LoVo (cell line): ENCODE measurements at places on chromosomes 5 and 9.

DNA sequence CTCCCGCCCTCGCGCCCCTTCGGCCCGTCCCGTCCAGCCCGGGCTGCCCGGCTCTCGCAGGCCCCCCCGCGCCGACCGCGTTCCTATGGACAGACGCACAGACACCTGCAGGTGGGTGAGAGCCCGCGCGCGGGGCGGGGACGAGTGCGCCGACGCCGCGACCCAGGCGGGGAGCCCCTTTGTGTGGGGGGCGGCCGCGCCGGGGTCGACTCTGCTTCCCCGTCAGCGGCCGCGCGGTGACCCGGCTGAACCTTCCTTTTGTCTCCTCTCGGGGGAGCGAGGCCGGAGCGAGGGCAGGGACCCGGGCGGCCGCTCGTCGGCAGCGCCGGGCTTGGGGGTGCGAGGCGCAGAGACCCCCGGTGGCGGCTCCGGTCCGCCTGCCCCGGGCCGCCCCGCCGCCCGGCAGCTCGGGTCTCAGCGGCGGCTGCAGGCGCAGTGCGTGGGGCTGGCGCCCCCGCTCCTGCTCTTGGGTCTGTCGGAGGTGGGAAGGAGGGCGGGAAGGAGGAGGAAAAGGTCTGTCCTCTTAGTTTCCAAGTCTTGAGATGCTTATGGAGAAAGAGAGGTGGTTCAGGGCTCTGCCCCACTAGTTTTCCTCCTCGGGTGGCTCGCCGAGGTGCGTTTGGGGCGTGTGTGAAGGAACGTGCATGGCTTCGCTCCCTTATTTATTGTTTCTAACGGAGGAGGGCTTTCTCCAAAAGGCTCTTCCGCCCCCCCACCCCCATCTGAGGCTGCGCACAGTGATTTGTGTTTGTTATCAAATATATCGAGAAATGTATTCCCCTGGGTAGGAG is 576 bp downstream of the KIAA1958 start:
- peak; percentile 55 for DNase-seq

GRCh38 chr5:113902917-113903660 is 389.6 kb downstream of the YTHDC2 start:
- DNase-seq, result no peak

DNA sequence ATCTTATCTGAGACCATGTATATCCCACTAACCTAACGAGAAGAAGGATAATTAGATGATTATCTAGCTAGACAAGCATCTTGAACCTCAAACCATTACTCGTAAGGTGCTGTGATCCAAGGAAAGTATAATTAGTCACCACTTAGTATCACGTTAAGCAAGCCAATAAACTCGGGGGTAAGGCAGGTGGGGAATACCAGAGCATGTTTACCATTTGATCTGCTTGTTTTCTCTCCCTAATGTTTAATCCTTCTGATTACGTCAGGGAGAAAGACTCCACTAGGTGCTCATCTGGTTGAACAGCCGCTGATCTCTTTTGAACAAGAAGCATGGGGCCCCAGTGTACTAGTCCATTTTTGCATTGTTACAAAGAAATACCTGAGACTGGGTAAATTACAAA is 69.9 kb upstream of the SLC1A1 start:
- DNase-seq, result no peak

GRCh38 chr5:161414896-161415295 is 131.6 kb downstream of the GABRB2 start:
- no peak for DNase-seq

DNA sequence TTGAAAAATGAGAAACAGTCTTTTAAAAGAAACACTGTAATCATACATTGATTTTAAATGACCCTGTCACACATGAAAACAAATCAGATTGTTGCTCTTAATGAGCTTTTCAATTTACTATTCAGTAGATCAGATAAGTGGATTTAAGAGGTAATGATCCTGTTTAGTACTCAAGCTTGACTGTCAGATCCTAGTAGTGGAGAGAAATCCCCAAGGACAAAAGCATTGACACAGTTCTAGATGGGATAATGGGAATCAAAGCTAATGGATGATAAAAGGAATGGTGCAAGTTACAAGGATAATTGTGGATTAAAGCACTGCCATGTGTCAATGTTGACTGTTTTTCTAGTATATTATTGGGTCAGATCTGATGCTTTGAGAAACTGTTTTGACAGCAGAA is 142.3 kb upstream of the TLX3 start:
- no peak for DNase-seq

DNA sequence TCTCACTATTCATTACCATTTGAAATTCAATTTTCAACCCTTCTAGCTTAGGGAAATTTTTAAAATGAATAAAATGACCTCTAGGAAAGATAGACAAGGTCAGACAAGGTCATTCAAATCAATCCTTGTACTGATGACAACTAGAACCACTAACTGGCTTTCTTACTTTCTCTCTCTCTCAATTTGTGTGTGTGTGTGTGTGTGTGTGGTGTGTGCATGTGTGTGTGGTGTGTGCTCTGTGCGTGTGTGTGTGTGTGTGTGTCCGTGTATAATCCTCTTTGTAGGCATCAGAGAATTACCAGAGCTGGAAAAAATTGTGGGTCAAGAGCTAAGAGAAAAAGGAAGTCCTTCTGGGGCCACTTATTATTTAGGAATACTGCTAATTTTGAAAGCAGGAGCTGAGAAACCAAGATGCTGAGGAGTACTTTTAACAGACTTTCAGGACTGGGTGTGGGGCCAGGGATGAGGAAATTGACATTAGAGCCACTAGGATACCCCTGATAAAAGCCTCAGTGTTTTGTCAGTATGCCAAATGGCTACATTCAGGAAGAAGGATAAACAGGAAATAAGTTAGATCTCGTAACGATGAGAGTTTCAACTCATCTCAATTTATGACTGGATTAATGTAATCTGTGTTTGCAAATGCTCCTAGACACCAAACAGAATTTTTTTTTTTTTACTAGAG is 723.3 kb downstream of the CETN3 start:
- peak; percentile 8 for DNase-seq

DNA sequence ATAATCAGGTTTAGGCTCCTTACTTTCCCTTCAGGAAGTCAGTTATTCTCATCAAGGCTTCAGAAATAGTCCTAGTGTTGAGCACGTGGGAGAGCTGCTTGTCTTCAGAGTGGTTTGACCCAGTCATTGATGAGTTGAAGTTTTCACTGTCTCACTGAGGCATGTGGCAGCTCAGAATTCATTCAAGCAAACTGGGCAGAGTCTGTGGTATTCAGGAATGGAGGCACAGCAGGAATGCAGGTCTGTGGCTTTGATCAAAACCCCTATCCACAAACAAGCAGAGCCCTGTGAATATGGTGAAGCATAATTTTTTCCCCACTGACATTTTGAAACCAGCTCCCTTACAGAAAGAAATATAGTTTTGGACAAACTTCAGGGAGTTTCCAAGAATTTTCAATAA is 207.3 kb downstream of the CD180 start:
- no peak for DNase-seq

DNA sequence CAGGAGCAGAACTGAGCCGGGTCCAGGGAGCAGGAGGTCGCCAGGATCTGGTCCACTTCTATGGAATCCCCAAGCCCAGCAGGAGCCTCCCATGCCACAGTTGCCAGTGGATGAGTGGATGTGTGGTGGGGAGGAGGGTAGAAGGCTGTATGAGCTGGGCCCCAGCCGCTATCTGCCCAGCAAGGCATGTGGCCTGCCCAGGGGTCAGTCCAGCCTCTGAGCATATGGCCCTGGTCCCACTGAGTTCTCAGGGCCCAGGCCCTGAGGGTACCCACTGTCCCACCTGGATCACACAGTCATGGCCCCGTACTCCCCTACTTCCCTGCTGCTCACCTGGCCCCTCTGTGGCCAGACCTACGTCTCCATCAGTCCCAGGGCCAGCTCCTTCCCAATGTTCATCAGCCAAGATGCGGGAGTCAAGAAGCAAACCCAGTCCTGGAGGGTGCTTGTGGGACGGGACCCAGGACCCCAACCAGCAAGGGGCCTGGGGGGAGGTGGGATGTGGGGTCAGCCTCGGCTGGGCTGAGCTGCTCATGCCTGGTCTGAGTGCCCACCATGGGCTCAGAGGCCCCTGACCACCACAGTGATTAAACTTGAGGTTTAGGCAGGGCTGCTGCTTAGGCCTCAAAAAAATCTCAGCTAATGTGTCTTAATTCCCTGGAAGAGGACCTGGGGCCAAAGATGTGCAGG is 152.7 kb downstream of the COL23A1 start:
- no peak for DNase-seq

DNA sequence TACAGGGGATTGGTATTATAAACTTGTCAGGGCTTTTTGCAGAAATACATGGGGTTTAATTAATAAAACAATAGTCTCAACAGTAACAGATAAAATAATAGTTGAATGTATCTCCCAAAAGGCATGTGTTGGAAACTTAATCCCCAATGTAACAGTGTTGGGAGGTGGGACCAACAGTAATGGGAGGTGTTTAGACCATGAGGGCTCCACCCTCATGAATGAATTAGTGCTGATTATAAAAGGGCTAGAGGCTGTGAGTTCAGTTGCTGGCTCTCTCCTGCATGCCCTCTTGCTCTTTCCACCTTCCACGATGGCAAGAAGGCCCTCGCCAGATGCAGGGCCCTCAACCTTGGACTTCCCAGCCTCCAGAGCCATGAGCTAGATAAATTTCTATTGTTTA is 56.3 kb downstream of the STK10 start:
- no peak for DNase-seq

- no peak for DNase-seq
Observed at GRCh38 chr5:69238760-69239251, 4.1 kb downstream of the CDK7 start.

- no peak for DNase-seq
Observed at GRCh38 chr5:82789095-82789494, 288.1 kb downstream of the TMEM167A start.

DNA sequence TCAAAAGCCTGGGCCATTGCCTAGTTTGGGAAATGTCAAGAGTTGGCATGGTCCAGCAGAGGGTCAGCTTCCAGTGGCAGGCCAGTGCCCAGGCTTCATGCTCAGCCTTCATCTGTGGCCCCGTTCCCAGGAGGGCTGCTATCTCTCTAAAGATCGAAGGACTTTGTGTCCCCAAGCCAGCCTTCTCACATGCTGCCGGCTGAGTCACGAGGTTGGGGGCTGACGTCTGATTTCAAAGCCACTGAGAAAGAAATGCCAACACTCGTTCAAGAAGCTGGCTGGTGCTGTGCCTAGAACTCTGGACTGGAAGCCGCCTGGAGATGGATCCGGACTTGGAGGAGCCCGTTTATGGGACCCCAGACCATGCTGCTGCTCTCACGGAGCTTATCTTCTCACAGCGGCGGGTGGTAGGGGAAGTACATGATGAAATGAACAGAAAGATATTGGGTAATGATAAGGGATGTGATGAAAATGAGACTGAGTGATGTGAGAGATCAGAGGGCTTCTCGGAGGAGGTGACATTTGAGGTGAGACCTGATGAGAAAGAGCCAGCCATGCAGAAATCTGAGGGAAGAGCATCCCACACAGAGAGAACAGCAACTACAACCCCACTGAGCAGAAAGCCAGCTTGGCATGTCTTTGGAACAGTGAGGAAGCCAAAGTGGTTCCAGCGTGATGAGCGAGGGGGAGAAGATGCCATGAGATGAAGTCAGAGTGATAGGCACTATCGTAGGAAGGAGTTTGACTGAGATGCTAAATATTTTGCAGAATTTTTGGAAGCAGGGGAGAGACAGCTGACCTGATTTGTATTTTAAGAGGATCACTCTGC is 54.9 kb upstream of the BOD1 start:
- no peak for DNase-seq

DNA sequence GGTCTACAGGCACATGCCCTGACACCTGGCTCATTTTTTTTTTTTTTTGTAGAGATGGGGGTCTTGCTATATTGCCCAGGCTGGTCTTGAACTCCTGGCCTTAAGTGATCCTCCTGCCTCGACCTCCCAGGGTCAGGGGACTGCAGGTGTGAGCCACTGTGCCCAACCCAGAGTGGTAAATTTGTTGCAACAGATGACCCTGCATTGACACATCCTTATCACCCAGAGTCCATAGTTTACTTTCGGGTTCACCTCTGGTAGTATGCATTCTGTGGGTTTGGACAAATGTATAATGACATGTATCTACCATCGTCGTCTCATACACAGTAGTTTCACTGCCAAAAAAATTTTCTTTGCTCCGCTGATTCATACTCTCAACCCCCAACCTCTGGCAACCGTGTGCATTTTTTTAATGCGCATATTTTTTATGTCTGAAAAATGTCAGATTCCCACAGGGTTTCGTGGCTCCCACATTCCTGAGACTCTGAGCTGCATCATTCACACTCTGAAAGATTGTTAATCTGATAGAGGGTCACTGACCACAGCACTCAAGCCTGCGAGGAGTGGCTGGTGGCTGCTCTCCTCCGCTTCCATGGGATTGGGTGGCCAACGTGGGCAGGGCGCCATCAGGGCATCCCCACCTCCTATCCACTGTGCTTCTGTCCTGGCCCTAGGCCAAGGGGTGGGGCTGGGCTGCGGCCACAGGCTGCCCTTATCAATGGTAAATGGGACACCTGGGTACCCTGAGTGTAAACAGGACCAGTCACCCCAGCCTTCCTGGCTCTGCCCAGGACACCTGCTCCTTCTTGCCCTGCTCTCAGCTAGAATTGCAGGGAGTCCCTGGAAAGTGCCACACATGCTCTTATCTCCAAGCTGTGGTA is 9.6 kb downstream of the NDST1 start:
- DNase-seq, result peak; percentile 72

DNA sequence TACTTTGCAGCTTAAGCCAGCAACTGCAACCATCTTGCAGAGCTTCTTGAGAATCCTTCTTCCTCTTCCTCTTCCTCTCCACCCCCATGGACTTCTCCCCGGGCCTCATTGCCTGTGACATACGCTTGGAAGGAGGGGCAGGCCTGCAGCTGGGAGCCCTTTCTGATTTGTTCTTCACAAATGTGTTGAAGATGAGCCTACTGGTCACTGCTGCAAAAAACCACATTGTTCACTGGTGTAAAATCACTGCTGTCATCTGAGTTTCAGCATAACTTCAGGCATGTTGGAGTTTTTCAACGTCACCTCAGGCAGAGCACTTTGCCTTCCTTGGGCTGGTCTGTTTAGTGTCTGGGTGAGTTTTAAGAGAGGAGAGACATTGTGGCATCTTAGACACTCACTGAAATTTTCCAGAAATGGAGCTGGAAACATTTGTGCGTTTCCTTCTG is 7.9 kb downstream of the TJP2 start:
- DNase-seq, result no peak

DNA sequence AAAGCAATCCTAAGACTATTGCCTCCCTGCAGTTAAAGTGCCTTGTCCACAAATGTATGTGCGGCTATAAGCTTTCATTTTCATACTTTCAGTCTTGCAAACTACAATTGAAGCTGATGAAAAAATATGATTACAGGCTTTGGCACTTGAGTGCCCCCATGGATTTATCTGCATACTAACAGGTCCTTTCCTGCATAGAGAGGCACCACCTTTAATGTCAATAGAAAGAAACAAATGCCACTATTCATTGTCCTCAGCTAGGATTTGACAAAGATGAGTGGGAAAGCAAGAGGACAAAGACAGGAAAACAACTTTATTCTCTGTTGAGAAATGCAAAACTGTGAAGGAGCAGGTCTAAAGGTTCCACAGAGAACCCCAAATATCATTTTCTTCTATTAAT is 125.7 kb upstream of the PTGER4 start:
- DNase-seq, result no peak
